ENCODE measurements at places on chromosomes 5 and 9. TPM values are rescaled to one million over a fixed set of nuclear protein-coding genes. Genes with fewer than 3 reads are reported as not detected.

DNA sequence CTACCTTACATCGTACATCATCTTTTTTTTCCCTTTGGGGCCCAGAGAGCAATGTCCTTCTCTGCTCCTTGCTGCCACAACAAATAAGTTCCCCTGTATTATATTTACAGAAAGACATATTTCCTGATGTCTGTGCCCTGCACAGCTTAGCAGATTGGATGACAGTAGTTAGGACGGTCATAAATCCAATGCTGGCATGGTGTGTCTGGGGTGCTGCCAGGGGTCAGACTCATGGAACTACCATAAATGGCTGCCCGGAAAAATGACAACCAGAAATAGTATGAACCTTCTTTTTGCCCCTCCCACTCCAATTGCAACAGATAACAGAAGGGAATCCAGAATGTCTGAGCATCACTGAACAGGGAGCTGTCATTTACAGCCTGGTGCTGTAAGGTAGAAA, 511.1 kb downstream of the PSAT1 start:
- DNase-seq = no peak
- peaks cover 12% of the 10 kb centered on the region for H3K4me1 ChIP-seq
- H3K27me3 ChIP-seq = no peaks in the 10 kb centered on the region
- no peak overlapping the region for H3K27ac ChIP-seq

- H3K27me3 ChIP-seq = no peaks in the 10 kb centered on the region
- no peak for DNase-seq
- no peak overlapping the region for H3K4me3 ChIP-seq
- H3K36me3 ChIP-seq = no peaks in the 10 kb centered on the region
- H3K4me1 ChIP-seq = no peaks in the 10 kb centered on the region
Measured at GRCh38 chr5:35095366-35095765, 47.6 kb upstream of the AGXT2 start.

DNA sequence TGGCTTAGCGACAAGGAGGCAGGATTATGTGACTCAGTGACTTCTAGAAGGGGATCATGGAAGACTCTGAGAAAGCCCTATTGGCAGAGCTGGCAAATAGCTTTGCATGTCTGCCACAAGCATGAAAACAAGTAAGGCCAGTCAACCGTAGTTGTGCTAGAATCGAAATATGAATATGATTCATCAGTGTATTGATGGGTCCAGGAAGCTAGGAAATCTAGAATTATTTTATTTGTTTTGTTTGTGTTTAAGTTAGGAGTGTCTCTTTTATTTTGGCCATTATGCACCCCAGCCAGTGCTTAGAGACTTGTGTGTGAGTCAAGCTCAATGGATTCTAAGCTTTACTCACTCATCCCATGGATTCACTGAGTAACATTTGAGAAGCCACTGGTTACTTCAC, 3.8 kb upstream of the ITGA2 start:
- H3K36me3 ChIP-seq = no peaks in the 10 kb centered on the region
- peak; percentile 85 for DNase-seq
- no peak overlapping the region for H3K27ac ChIP-seq
- H3K4me1 ChIP-seq = peaks cover 20% of the 10 kb centered on the region
- no peak overlapping the region for H3K4me3 ChIP-seq

DNA sequence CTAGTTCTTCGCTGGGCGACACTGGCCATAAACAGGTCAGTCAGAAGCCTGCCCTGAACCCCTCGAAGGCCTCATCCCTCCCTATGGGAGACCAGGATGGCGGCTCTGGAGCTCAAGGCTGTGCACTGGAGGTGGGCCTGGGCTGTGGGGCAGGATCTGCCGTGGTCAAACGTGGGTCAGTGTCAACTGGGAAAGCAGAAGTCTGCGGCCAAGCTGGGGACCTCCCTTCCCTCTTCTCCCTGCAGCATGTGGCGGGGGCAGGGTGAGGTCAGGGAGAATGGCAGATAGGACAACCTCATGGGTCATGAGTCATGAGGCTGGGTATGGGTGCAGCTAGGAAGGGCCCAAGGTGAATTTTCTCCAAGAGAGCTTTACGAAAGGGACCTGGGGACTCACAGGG, 132.9 kb downstream of the RXRA start:
- DNase-seq = no peak
- H3K36me3 ChIP-seq = no peaks in the 10 kb centered on the region
- H3K27ac ChIP-seq = no peak overlapping the region
- peaks cover 37% of the 10 kb centered on the region for H3K4me1 ChIP-seq
- no peak overlapping the region for H3K4me3 ChIP-seq

Gene EXD3
- total RNA-seq = 7.6 TPM

DNA sequence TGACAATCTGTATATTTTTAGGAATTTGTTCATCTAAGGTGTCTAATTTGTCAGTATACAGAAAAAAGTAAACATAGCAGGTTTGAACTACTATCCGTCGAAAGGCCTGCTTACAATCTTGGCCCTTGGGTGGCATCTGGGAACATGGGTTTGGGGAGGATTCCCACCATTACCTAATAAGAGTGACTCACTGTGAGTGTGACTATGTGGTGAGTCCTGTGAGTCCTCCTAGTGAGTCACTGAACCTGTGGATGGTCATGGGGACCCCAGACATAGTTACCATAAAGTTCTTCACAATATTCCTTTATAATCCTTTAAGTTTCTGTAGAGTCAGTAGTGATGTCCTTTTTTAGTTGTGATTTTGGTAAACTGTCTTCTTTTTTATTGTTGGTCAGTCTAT, 37.0 kb downstream of the RNF130 start:
- H3K27ac ChIP-seq = no peak overlapping the region
- H3K27me3 ChIP-seq = no peaks in the 10 kb centered on the region
- H3K36me3 ChIP-seq = no peaks in the 10 kb centered on the region
- DNase-seq = no peak

Gene SLC4A9
- total RNA-seq = not detected
